WTC11 (cell line): ENCODE measurements at places on chromosomes 1 and 21.

DNA sequence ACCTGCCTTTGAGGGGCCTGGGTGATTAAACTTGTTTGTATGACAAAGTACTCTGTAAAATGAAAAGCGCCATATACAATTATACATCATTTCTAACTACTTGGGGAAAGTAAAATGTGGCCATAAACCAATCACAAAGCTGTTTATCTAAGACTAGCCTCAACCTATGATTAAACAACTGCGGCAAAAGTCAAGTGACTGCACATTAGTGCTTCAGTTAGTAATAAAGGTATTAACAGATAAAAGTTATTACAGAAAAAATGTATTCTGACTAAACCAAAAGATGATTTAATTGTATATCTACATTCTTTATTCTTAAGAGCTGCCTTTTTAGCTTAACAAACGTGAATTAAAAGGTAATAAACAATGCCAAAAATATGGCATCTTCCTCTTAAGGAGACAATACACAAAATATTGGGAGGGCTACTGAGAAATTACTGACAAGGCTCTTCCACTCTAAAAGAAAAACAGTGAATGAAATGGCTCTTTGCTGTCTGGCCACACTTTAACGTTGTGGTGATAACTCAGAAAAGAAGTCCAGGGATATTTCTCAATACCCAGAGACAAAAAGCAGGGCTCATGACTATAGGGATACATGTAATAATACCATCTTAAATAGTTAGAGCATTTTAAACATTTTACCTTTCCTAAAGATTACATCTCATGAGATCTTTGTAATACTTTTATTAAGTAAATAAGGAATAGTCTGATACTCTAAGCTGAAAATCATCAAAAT lies 8.6 kb downstream of the ARHGAP29 start:
- DNase-seq = no peak

- DNase-seq = no peak
Measured at GRCh38 chr1:55604179-55604578, 389.0 kb upstream of the USP24 start.

- DNase-seq = no peak
Measured at GRCh38 chr1:24258735-24259424, 60.3 kb upstream of the GRHL3 start.

DNA sequence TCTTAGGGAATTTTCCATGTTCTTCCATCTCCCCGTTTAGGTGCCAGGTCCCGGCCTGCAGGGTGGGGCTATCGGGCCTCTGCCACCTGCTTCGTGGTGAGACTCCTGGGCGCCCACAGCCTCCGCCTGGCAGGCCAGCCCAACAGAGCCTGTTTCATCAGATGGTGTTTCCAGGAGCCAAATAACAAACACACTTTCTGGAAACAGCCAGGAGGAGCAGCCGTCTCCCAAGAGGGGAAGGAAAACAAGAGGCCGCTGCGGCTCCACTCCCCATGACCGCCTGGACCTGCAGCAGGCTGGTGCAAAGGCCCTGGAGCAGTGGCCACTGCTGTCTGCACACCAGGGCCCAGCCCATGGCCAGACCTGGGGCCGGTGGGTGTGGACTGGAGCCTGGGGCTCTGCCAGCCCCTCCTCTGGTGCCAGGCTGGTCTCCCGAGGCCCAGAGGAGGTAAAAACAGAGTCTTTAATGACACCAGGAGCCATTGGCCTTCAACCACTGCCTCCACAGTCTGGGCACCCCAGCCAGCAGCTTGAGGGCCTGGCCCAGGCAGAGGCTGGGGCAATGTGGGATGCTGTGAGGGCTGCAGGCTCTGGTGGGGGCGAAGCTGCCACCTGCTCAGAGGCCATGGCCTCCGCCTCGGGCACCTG lies 55.0 kb downstream of the SLX9 start:
- DNase-seq = no peak
